DMS79 (cell line): ENCODE measurements at places on chromosomes 11 and 22.

- no peak for DNase-seq
Observed at GRCh38 chr22:49294656-49295464, 532.8 kb downstream of the BRD1 start.

GRCh38 chr11:3191586-3192324 lies 26.6 kb upstream of the OSBPL5 start:
- no peak for DNase-seq

- no peak for DNase-seq
Observed at GRCh38 chr22:30856741-30857502, 111.7 kb downstream of the MORC2 start.

GRCh38 chr11:121930004-121930965 lies 185.7 kb downstream of the BLID start:
- peak; percentile 88 for DNase-seq

- DNase-seq = no peak
Observed at GRCh38 chr22:32796865-32797573, 4.5 kb upstream of the TIMP3 start.

DNA sequence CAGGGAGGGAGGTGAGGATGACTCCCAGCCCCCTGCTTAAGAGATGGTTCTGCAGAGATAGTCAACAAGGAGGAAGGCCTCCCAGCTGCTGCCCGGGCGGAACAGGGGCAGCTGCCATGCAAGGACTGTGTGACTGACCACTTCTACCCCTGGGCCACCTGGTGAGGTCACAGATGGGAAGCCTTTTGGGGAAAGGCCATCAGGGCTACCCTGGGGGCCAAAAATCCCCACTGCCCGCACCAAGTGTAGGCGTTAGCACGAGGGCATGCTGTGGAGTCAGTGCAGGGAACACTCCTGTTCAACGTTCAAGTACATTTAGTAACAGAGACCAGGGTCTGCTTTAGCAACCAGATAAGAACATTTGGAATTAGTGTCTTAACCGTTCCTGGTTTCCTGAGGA lies 372.9 kb downstream of the BRD1 start:
- no peak for DNase-seq

- no peak for DNase-seq
Observed at GRCh38 chr22:30695351-30695851, 727 bp downstream of the OSBP2 start.

- no peak for DNase-seq
Observed at GRCh38 chr11:122749005-122749687, 89.2 kb upstream of the CRTAM start.

DNA sequence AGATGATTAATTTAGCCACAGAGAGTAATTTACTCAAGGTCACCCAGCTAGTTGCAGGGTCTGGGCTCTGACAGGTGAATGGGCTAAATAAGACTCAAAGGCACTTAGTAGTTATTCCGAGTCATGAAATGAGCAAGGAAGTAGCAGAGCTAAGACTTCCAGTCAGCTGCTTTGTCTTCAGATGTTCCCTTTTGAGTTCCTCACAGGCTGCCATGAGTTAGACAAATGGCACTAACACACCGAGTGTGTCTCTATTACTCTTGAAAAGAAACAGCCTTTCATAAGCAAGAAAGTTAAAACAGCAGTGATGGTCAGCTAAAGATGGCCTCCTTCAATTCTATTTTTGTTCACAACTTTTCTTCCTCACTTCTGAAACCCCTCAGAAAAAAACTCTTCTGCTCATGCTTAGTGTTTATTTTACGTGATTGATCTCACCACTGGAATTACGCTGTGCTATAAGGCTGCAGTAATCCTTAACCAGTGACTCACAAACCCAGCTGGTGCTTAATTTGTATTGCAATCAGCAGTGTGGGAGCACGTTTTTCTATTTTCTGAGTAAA lies 389.1 kb downstream of the AASDHPPT start:
- DNase-seq = no peak

- no peak for DNase-seq
Observed at GRCh38 chr11:7381937-7382336, 103.4 kb upstream of the OLFML1 start.

- no peak for DNase-seq
Observed at GRCh38 chr11:95682552-95682951, 107.0 kb downstream of the FAM76B start.

DNA sequence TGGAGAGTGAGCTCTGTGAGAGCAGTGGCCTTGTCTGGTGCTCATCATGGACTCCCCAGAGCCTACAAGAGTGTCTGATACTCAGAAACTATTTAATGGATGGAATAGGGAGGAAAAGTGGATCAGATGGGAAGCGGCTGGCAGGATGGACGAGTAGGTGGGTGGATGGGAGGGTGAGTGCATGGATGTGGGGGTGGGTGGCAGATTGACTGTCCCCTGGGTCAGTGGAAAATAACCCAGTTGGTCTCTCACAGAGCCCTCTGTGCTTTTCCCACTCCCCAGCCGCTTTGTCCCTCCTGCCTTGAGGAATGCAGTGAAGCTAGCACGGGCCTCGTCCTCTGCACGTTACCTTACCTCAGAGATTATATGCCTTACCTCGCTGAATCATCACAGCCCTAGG lies 5.9 kb downstream of the SPI1 start:
- DNase-seq = no peak

GRCh38 chr11:86687185-86687778 lies 14.9 kb upstream of the ME3 start:
- no peak for DNase-seq

- DNase-seq = no peak
Observed at GRCh38 chr22:45552580-45553350, 50.1 kb downstream of the FBLN1 start.

- DNase-seq = peak; percentile 69
Observed at GRCh38 chr11:77110836-77111235, 8.2 kb downstream of the OMP start.

DNA sequence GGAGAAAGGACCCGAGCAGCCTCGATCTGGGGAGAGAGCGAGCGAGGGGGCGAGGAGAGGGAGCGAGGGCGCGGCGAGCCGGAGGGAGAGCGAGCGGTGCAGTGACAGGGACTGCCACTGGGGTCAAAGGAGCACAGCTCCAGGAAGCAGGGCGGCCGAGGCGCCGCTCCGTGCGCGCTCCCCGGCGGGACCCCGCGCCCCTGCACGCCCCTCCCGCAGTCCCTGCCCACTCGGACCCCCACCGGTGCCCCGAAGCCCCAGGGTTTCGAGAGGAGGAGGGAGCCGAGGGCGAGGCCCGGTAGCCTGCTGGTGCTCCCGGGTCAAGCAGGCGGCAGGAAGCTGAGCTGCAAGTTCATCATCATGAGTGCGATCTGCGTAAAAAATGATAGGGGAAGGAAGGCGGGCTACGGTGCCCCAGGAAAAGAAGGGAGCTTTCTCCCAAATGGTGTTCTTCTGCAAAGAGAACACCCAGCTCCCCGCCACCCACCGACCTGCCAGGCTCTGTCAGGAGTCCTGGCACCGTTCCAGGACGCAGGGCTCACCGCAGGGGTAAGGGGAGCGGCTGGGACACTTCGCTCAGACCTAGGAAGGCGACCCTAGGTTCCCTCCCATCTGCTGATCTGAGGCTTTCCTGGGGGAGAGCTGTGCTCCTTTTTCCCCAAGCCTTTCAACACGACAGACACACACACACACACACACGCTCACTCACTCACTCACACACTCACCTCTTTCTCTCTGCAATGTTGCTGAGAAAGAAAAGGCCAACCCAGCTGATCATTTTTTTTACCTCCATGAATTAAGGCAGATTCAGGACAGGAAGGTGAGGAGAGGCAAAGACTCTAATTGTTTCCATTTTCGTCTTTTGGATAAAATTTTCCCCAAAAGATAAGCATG lies at the start of gene MPPED2:
Gene MPPED2, minus strand, starts transcription at position 103 of the 894 bp plus-strand sequence. CDS start 5,980 bp downstream, outside the sequence.
- DNase-seq = peak; percentile 40

DNA sequence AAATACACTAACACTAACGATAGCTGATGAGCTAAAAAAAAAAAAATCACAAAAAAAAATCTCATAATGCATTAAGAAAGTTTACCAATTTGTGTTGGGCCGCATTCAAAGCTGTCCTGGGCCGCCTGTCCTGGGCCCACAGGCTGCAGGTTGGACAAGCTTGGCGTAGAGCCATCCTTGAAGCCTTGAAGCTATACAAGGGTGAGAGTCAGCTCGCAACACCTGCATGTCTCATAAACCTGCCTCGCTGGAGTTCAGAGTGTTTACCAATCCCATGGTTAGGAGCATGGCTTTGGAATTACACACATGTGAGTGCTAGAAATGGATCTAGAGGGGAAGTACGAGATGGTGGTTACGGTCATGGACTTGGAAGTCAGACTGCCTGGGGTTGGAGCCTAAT lies 453.7 kb downstream of the INSC start:
- peak; percentile 87 for DNase-seq

- DNase-seq = no peak
Observed at GRCh38 chr22:41330169-41330568, 28.8 kb downstream of the ZC3H7B start.

- DNase-seq = no peak
Observed at GRCh38 chr11:5547982-5548381, 358 bp downstream of the OR52H1 start.

- DNase-seq = no peak
Observed at GRCh38 chr11:112453601-112454577, 193.2 kb upstream of the PLET1 start.

DNA sequence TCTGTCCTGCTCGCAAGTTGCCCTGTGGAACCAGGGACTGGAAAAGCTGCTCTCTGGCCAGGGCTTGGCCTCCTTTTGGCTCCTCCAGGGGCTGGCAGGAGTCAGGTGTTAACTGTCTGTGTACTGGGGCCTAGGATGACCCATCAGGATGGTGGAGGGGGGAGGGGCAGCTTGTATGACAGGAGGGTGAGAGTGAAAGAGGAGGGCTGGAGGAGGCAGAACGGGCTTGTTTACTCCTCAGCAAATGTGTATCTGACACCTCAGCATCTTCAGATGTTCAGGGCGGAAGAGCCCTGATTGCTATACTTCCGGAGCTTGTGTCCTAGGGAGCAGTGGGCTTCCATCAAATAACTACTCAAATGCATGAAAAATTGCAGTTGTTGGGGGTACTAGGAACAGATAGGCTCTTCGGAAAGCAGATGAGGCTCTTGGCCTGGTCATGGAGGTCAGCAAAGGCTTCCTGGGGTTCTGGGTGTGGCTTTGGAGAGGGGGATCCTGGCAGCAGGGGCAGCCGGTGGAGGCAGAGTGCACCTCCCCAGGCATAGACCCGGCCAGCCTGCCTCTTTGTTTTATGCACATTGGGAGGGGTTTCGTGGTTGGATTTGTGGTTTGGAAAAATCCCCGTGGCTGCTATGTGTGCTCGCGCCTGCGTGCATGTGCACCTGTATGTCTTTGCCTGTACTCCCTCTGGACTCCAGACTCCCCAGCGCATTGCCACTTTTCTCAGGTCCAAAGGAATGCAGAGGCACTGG lies 31.2 kb downstream of the CD82 start:
- peak; percentile 55 for DNase-seq

- no peak for DNase-seq
Observed at GRCh38 chr11:69086152-69087132, 37.7 kb downstream of the TPCN2 start.

DNA sequence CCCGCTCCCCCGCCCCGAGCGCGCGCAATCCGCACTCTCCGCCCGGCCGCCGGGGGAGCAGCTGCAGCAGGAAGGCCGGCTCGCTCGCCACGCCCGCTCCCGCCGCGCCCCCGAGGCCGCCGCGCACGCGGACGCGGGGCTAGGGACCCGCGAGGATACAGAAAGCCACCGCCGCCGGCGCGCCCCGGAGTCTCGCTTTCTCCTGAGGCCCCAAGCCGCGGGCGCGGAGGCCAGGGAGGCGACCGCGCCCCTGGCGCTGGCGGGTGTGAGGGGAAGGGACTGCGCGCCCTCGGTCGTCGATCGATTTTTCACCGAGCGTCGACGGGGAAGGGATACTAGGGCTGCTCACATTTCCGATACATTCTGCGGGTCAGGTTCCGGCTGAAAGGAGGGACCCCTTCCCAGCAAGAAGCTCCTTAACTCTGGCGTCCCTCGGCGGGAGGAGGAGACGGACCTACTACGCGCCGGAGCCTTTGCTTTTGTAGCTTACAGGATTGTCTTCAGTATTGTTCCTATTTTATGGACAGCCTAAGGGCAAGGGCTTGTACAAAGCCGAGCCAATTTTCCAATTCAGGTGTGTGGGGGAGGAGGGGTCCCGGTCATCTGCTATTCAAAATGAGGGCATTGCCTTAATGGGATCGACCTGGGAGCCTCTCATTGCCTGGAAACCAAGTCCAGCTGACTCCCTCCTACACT lies 416 bp upstream of the GAB2 start:
- peak; percentile 82 for DNase-seq

DNA sequence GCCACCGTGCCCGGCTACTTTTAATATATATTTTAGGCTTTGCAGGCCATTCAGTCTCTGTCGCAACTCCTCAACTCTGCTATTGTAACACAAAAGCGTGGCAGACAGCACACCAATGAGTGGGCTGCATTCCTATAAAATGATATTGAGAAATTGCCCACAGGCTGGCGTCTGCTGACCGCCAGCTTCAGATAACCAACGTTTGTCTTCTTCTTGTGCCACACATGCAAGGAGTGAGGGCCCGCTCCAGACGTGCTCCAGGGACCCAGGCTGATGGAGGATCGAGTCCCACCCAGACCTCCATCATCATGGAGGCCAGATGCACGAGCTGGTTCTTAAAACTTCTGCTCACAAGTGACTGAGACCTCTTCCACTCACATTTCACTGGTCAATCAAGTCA lies 35.4 kb upstream of the LINC01488 start:
- DNase-seq = no peak

GRCh38 chr11:120579611-120580031 lies 68.1 kb downstream of the GRIK4 start:
- DNase-seq = no peak

DNA sequence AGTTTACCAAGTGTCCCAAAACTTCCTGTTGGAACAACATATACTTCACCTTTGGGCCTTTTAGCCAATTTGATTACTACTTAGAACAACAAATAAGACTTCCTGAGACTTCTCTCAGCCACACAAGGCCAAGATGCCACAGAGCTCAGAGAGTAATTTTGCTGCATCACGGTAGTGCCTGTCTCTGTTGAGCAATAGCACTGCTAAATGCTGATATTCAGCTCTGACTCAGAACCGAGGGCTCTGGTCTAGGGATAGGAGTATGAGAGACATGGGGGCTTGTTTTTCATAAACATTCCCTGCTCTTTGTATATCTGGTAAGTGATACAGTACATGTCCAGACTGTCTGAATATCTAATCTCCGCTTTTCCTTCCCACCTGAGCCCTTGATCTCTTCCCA lies 260.4 kb upstream of the ARHGAP20 start:
- DNase-seq = no peak

DNA sequence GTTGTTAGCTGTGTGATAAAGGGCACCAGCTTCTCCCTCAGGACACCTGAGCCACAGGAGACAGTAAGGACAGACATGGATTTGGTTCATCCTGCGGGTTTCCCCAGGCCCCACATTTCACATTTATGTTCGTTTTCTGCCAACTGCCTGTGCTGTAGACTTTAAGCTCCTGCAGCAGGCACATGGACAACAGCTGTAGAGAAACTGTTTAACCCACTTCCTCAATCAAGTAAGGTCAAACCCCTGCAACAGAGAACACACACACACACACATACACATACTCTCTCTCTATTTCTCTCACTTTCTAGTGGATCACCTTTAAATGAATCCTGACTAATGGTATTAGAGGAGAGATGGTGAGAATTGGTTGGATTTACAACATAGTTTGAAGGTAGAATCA lies 90.7 kb downstream of the C11orf87 start:
- DNase-seq = no peak
